ENCODE measurements at places on chromosomes 12 and 14.
A peak's percentile ranks its signal among the peaks of the same experiment; 100 is the strongest.

DNA sequence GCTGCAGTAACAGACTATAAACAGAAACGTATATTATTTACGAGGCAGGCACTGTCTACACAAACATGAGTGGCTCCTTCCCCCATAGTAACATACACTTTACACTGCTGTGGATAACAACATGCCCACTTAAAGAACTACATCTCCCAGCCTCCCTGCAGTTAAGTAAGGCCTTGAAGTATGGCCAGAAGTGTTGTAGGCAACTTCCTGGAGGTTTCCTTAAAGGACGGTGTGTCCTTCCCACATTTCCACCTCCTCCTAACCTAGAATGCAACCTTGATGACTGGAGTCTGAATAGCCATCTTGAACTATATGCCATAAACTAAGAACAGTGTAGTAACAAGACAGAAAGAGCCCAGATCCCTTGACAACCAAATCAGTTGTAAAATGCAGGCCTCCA lies 20.3 kb downstream of the MED13L start:
- peak; percentile 31 for DNase-seq

DNA sequence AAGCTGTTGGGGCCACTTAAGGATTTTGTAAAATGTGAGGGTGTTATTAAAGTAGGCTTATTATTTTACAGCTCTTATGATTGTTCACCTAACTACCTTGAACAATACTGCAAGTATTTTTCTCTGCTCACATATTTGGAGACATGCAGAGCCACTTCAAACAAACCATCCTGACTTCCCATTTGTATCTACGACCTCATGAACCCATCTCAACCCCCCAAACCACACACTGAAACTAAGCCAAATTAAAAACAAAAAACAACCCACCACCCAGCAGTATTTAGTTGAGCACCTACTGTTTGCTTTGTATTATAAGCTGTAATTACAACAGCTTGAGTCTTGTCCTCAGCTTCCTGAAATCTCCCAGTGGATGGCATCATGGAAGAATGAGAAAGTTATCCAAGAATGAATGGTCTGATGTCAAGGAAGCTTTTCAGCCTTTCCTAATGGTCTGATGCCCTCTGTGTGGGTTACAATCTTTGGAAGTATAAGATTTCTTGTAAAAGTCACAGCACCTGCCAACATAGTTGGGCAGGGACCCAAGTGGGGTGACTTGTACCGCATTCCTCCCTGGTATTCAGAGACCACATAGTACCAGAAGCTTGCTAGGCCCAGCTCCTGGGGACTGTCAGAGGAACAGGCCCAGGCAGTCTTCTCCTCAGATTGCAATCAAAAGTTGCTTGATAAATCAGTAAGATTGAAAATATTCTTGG lies 416.6 kb downstream of the ZFP36L1 start:
- DNase-seq = peak; percentile 40

DNA sequence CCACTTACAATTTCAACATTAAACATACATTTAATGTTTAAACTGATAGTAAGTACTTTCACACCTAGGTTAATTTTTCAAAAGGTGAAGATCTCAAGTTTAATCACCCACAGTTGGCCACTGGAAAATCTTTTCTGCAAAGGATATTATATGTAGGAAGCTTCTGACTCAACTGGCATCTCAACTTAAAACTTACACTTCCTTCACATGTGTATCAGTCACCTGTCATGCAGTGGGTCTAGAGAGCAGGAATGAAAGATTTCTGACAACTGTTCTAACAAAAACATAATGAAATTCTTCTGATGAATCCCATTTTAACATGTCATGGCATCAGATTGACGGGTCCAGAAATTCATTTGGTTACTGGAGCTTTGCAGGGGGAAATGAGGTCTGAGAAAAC lies 192.8 kb downstream of the KLHL28 start:
- no peak for DNase-seq

DNA sequence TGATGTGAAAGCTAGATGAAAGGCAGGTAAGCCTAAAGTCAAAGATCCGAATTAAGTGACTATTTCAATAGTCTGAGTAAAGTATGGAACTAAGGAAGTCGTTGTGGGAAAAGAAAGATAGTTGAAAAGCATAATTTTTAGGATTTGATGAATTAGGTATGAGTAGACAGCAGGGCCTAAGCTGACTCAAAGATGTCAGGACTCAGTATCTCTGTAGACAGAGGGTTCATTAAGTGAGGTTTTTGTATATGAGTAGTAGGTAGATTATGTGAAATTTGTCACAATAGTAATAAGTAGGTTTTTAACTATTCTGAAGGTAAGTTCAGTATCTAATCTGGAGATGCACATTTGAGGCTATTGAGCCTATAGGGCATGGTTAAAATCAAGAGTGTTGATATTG lies 196.4 kb downstream of the RASSF9 start:
- DNase-seq = no peak

- DNase-seq = no peak
These were observed 53.7 kb downstream of the MON2 start for GRCh38 chr12:62520361-62520760.

- DNase-seq = no peak
These were observed 115.9 kb downstream of the DERA start for GRCh38 chr12:16027002-16027401.

DNA sequence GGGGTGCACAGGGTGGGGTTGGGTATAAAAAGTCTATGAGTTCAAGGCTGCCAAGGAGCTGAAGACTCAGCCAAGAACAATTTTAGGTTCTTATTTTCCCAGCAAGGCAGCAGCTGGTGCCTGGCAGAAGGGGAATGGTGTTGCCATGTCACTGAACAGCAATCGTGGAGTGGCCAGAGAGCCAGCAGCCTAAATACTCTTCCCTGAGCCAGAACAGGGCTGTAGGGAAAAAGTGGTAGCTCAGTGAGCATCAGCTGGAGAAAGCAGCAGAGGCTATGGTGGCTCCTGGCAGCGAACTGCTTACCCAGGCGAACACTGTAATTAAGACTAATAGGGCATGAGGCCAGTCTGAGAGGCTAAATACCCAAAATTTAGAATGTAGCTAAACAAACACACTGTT lies 334.9 kb downstream of the RMST start:
- DNase-seq = no peak

- no peak for DNase-seq
These were observed 153.9 kb upstream of the GSC start for GRCh38 chr14:94923786-94924185.

DNA sequence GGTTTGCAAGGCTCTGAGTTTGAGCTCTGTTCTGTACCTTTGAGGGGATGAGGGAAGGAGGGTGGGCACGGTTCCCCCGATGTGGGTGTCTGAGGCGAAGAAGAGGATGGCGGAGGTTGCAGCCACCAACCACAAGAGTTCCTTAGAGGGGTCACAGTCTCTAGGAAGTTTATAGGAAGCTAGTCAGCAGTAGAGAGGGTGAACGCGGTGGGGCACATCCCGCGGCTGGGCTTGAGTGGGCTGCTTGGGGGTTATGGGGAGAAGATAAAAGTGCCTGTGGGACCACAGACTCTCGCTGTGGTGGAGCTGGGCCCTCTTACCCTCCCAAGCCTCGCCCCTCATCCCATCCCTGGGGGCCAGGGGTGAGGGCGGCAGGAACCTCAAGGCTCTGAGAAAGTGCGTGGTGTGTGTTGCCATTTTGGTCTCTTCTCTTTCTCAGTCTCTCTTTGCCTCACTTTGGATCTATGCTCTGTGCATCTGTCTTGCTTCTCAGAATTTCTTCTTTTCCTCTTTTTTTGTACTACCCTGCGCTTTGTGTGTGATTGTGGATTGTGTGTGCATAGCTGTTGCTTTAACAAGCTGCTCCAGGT lies 2.7 kb downstream of the CD4 start:
- no peak for DNase-seq

DNA sequence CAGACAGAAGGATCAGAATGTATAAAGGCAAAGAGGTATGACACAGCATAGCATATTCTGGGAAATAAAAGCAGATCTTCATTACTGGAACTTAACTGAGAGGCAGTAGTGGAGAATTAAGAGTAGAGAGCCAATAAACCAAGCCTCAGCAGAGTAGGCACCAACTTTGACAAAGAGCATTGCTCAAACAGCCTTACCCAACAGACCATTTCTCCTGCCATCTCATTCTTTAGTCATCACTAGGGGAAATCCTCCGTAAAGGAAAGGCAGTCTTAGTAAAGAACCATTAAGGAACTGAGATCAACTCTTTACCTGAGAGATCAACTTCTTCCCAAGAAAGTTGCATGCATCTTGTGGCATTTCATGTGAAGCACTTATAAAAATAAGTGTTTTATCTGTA lies 36.6 kb downstream of the SENP1 start:
- peak; percentile 71 for DNase-seq

- no peak for DNase-seq
These were observed 27.0 kb upstream of the SLC2A14 start for GRCh38 chr12:7899755-7900154.

- DNase-seq = no peak
These were observed 106.8 kb upstream of the RTL1 start for GRCh38 chr14:101010293-101010692.

- no peak for DNase-seq
These were observed 610 bp downstream of the C14orf132 start for GRCh38 chr14:96039633-96040311.

GRCh38 chr12:115632308-115632707 lies 645.2 kb downstream of the MED13L start:
- DNase-seq = peak; percentile 8

- DNase-seq = no peak
These were observed 19.1 kb upstream of the ALX1 start for GRCh38 chr12:85260896-85261295.

DNA sequence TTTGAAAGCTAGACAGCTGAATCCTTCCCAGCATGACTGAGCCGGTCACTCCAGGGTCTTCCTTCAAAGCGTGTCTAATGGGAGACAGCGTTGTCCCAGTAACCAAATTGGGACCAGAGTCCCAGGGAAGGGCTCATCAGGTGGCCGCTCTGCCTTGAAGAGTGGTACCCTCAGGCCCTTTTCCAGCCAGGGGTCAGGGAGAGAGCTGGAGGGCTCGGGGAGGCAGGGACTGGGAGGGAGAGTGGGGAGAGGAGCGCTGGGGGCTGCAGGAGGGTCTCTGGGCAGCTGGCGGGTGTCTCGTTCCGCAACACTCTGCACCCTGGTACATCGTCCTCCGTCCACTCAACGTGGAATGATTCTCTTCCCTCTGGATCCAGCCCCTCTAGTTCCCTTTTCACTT lies 1.6 kb upstream of the RTL1 start:
- no peak for DNase-seq

DNA sequence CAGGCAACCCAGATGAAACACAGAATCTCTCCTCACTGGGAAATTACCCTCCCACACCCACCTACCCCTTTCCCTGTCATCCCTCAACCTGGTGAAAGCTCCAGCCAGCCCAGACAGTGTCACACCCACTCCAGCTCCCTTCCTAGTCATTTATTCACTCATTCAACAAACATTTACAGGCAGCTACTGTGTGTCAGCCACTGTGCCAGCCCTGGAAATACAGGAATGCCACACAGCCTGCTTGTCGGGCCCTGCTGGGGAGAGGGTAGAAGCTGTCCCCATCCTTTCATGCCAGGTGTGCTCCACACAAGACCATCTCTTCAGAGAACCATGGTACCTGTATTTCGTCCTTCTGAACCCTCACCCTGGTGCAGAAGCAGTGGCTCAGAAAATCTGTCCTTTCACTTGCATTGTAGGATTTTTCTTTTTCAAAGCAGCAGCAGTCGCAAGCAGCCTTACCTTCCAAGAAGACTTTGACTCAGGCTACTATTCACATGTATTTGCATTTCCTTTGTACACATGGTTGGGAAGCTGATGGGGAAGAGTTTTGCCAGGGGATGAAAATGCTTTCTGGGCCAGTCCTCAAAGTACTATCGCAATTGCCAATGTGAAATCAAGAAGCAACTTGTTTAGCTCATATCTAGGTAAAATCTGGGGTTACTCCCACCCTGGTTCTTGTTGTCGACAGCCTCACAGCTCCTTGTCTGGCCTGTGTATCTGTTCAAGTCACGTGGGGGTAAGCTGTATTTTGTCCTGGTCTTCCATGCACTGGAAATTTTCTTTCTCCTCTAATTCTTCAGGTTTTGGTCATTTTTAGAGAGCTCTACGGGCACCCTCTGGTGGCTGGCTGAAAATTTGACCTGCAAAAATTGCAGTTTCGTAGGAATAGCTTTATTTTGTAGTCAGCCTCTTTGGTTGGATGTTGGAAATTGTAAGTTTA lies 147.4 kb upstream of the EGLN3 start:
- peak; percentile 53 for DNase-seq

GRCh38 chr14:61672796-61673195 lies 22.5 kb upstream of the HIF1A start:
- no peak for DNase-seq

DNA sequence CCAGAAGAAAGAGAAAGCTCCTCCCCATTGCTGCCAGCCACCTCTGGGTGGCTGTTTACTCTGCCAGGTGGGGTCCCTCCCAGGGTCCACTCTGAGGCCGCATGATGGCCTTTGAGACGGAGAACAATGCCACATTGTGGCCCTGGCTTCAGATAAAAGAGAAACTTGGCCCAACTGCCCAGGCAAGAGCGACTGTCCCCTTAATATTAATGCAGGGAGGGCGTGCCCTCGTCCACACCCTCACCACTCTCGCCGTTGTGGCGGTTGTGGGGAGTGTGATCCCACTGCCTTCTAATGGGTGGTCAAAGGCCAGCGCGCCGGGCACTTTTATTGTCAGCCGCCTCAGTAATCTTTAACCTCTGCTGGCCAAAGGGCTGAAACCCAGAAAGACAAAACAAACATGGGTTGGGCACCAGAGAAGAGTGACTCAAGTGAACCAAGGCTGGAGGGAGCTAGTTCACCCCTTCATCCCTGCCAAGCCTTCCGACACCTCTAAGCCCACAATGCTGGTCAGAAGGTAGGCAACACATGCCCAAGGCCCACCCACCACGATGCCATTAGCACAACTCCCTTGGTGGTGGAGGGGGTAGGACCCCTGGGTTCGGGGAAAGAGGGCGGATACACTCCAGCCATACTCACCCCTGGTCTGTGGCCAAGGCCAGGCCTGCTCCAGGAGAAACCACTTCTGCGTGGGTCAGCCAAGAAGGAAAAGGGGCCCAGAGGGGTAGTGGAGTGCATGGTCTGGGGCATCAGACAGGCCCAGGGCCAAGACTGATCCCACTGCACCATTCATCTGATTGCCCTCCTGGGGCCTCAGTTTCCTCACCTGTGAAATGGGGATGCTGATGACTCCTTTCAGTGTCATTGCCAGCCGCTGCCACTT lies 44.5 kb upstream of the BCL11B start:
- no peak for DNase-seq

GRCh38 chr12:120998435-120998834 lies 17.9 kb downstream of the C12orf43 start:
- DNase-seq = no peak

DNA sequence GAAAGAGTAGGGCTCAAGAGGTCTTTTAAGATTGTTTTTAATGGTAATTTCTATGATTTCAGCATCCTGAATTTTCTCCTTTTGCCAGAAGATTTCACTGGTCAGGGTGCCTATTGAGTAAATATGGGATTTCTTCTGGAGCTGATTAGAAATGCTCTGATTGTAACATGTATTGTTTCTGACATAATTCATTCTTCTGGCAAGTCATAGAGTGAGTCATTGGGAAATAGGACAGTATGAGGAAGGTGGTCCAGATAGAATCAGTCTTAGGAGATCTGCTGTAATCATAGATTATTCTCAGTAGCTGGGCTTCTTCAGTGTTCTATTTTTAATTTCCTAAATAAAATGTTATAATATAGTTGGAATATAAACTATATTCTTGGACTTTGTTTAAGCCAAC lies 182.0 kb upstream of the NAV3 start:
- peak; percentile 18 for DNase-seq

GRCh38 chr12:23659131-23659530 lies 290.3 kb downstream of the SOX5 start:
- DNase-seq = no peak

GRCh38 chr14:33393231-33393894 lies 454.7 kb downstream of the NPAS3 start:
- DNase-seq = no peak

- peak; percentile 94 for DNase-seq
These were observed 22.0 kb upstream of the ULK1 start for GRCh38 chr12:131872154-131873051.

- DNase-seq = no peak
These were observed 120.1 kb downstream of the RGS6 start for GRCh38 chr14:72052356-72052755.
